ELF-1 (cell line): ENCODE measurements at places on chromosomes 3 and 15.

- no peak for DNase-seq
These were observed 507.4 kb downstream of the TAFA4 start for GRCh38 chr3:68424796-68425460.

DNA sequence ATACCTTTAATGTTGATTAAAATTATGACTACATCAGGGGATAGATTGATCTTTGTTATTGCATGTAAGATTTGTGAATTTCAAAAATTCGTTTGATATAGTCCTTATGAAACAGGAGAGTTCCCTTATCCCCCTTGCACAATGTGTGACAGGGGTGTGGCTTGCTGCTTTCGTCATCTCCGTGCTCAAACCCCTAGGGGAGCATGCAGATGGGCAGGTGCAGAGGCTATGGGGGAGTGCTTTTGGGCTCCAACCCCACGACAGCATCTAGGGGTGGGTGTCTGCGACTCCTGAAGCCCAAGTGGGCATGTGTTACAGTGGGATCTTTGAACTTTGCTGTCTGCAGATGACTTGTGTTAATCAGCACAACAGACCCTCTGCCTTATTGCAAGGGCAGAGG, 360.1 kb upstream of the GOLIM4 start:
- DNase-seq = no peak

- DNase-seq = no peak
These were observed 8.9 kb downstream of the HGD start for GRCh38 chr3:120673116-120673515.

DNA sequence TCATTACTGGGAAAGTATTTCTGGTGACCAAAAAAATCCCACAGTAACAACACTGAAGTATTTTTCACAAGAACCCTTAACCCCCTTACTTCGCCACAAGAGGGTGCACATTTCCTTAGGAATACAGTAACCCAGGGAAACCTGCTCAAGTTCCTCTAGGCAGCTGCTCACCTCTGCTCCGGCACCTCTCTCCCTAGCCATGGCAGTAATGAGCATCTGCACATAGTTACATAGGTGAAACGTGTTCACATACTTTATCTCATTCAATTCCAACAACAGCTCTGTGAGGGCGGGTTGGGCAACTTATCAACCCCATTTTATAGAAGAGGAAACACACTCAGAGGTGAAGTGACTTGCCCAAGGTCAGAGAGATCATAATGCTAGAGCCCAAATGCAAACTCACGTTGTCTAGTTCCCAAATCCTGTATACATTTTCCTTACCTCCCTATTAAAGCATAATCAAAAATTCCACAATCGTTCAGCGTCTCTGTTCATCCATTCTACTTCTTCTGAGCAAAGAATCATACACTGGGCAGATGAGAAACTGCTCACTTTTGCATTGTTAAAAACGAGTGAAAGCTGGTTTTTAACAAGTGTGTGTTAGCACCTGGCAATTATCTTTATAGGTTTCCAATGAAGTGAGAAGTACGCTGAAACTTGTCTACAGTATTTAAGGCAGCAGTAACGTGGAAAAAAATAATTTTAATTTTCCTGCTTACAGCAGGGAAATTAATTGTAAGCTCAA, 90.7 kb downstream of the IGF2BP2 start:
- peak; percentile 67 for DNase-seq

- no peak for DNase-seq
These were observed 1.4 kb upstream of the RAB5A start for GRCh38 chr3:19945534-19945933.

DNA sequence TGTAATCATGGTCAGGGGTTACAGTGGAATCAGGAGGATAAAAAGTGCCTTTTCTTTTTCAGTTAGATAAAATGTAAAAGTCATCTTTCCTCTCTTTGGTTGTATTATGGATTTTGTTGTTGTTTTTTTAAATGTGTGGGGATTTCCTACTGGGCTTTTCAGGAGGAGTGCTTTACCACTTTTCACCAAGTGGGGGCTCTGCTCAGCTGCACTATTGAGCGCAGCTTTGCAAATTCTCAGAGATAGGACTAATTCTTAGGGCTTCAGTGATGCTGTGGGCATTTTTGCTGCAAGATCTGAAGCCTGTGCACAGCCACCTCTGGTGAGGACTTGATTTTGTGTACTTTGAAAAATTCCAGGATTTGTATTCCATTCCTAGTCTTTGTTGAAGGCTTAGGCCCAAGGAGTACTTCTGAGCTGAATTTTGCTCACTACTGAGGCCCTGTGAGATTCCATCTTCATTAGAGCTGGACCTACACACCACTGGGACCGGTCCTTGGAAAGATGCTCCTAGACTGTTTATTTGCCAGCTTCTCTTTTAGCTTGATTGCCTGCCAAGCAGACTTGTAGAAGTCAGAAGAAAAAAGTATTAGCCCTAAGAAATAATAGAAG, 7.5 kb downstream of the GNB5 start:
- DNase-seq = peak; percentile 39

GRCh38 chr3:156648086-156648485, 26.3 kb upstream of the TIPARP start:
- DNase-seq = no peak

- DNase-seq = no peak
These were observed 11.3 kb upstream of the XRN1 start for GRCh38 chr3:142459096-142459495.

GRCh38 chr3:158909870-158910269, 108.0 kb downstream of the MFSD1 start:
- DNase-seq = no peak

GRCh38 chr3:64122476-64122875, 99.2 kb upstream of the PSMD6 start:
- no peak for DNase-seq

GRCh38 chr3:19392150-19392549, 243.8 kb downstream of the KCNH8 start:
- DNase-seq = no peak

GRCh38 chr3:77039606-77040171, at the start of gene ROBO2:
ROBO2 (plus strand) TSS chr3:77040099; CDS start chr3:77040786, 687 bp downstream.
- DNase-seq = peak; percentile 49

DNA sequence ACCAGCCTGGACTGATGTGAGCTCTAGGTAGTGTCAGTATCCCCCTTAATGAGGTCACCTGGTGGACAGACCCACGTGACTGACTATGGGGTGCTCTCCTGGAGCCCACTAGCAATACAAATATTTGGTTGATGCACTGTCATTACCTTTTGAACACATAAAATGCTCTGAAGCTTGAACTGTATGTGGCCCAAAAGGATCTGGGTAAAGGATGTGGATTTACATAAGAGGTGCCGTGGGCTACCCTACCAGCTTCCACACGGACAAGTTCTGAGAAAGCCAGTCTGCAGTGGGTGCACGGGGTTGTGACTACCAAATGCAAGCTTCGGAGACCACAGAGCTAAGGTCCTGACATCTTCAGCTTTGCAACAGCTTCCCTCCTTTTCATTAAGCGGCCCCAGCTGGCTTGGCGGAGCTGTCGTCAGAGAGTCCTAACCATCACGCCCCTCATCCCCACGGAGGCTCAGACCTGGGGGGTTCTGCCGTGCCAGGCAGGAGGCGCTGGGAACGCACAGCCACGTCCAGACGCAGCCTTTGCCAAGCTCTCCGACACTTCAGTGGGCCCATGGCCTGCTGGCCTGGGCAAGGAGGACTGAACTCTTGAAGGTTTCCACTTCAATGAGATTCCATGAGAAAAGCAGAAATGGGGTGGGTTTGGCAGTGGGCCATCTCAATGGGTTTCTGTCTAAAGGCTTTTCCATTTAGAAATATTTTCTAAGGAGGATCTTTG, 228.3 kb downstream of the ADAMTS17 start:
- DNase-seq = peak; percentile 8

GRCh38 chr15:56199038-56199437, 44.6 kb downstream of the RFX7 start:
- DNase-seq = no peak
